SIG-M5 (cell line): ENCODE measurements at places on chromosomes 3 and 15.
A peak's percentile ranks its signal among the peaks of the same experiment; 100 is the strongest.

DNA sequence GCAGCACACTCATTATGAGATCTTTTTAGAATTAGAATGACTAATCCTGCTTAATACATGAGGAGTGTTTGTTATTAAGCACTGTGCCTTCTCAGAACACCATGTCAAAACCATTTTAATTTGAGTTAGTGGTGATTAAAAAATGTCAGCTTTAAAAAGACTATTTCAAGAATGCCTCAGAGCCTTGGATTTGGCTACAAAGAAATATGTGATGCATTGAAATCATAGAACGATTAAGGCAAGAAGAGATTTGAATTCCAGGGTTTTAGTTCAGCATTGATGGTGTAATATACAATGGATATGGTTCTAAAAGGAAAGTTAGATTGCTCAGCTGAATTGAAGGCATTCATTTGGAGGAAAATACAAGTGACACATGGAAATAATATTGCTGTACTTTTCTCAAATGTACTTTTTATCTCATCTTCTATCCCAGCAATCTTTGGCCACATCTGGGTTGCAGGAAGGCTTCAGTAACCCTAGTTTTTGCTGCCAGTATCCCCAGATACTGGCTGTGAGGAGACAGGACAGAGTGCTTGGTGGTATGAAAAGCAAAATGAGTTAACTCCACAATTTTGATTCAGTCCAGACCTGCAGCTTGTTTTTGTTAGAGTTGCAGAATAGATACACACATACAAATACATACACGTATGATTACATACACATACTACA is 303.8 kb downstream of the CLSTN2 start:
- no peak for DNase-seq

- no peak for DNase-seq
These were observed 937.2 kb downstream of the ZPLD1 start for GRCh38 chr3:103372031-103372430.

DNA sequence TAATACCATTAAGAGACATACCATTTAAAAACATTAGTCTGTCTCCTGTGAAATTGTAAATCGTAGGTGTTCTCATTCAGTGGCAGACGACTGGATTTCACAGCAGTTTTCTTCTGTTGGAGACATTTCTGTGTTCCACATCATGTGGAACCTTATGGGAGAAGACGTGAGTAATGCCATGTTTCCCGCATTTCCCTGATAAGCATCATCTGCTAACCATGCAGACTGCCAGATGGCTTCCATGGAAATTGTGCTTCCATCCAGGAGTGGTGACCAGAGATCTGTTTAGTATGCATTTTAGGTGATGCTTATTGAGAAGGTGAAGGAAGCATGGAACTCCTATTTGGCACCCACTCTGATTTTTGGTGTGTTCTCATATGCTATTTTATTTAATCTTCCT is 28.4 kb upstream of the ST3GAL6 start:
- DNase-seq, result no peak

GRCh38 chr3:142947352-142947751 is 16.1 kb downstream of the PAQR9 start:
- no peak for DNase-seq

GRCh38 chr3:53155760-53156159 is 5.2 kb upstream of the PRKCD start:
- DNase-seq, result no peak

DNA sequence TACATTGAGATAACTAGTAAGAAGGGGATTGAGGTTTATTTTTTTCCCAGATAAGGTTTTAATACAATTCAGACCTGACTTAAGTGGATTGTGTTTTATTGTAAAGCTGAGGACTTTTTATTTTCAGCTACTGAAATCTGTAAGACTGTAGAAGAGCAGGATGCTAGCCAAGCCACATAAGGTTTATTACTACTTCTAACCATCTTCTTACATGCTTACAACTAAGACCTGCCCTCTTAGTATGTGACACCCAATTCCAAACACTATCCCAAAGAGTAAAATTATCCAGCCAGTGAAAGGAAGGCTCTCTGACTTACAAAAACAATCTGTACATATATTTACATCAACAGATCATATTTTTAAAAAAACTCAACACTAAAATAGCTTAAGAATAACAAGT is 564.5 kb upstream of the NAALADL2 start:
- DNase-seq, result no peak

GRCh38 chr3:70308760-70309159 is 3.7 kb downstream of the MDFIC2 start:
- no peak for DNase-seq

DNA sequence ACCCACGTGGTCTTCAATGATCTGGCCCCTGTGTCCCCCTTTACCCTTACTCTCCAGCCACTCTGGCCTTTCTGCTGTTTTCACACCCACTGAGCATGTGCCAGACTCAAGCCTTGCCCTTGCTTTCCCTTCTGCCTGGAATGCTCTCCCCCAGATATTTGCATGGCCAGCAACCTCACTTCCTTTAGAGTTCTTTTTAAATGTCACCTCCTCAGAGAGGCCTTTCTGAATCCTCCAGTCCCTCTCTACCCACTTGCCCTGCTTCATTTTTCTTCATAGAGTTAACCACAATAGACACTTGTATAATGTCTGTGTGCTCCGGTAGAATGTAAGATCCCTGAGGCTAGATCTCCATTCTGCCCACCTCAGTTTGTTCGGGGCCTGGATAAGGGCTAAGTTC is 39.4 kb upstream of the TIPARP start:
- DNase-seq, result no peak

DNA sequence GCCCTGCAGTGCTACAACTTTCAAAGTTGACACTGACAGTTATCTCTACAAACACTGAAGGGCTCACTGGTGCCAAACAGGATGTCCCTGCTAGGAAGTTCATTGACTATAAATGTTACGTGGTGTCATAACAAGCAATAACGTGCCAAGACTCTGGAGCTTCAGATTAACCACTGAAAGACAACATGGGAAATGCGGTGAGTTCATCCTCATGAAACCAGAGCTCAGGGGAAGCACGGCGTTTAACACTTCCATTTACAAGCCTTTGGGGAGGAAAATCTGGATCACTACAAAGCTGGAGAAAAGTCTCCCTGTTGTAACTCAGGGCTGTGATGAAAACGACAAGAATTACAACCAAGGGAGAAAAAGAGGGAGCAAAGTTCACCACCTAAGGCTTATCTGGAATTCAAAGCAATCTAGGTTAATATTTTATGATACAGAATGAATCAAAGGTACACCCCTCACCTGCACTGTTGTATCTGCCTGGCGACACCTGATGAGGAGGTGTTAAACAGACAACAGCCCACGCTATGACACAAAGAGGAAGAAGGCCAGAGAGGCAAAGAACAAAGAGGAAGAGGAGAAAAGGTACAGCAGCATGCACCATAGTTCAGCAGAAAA is 27.0 kb downstream of the SHQ1 start:
- no peak for DNase-seq

DNA sequence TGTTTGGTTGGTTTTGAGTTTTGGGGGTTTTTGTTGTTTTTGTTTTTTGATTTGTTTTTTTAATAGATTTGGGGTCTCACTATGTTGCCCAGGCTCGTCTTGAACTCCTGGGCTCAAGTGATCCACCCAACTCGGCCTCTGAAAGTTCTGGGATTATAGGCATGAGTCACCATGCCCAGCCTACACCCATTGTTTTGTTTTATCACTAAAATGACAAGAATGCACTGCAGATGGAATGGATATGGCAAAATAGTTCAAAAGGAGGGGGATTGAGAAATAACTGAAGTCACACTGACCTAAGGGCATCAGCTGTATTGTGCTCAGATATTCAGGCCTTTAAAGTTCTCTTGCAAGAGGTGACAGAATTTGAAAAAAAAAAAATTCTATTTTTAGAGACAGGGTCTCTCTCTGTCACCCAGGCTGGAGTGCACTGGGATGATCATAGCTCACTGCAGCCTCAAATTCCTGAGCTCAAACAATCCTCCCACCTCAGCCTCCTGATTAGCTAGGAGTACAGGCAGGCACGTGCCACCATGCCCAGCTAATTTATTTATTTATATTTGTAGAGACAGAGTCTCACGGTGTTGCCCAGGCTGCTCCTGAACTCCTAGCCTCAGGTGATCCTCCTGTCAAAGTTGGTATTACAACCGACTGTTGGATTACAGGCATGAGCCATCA is 4.4 kb upstream of the RASA2 start:
- DNase-seq, result peak; percentile 12

- no peak for DNase-seq
These were observed 43.5 kb upstream of the ETV5 start for GRCh38 chr3:186152361-186152798.

- no peak for DNase-seq
These were observed 20.7 kb downstream of the TIMP4 start for GRCh38 chr3:12138044-12138443.

GRCh38 chr15:67063689-67064606 is 1.5 kb upstream of the SMAD3 start:
- DNase-seq, result peak; percentile 26

- DNase-seq, result no peak
These were observed 875 bp upstream of the NT5DC2 start for GRCh38 chr3:52534281-52535183.

DNA sequence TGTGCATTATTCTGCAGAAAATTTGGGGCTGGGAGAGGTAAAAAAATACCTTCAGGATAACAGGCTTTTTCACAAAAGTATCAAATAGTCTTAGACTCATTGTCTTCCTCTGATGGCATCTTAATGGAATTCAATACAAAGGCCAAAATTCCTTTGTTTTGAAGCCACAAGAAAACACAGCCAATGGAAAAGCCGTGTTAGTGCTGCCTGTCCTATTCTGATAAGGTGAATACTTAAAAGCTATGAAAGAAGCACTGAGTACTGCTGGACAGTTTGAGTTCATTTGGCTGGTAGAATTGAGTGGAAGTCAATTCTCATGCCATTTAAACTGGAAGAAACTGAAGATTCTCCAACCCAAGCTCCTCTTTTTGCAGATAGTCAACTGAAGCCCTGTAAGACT is 395.3 kb upstream of the TPRG1 start:
- DNase-seq, result no peak

DNA sequence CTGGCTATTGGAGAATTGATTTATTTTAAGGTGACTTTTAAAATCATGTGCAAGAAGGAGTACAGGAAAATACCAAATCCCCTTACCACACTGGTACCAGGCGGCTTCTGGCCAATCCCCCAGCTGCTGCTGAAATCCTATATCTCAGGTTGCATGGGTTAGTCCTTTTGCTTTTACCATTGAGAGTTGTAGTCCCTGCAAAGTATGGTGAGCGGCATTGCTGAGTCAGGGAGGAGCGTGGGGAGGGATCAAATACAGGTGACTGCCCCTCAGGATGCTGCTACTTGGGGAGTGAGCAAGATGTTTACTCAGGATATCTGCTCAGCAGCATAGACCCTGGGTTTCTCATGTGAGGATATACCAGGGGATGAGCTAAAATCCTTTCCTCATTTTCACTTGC is 131.9 kb upstream of the STAC start:
- no peak for DNase-seq

DNA sequence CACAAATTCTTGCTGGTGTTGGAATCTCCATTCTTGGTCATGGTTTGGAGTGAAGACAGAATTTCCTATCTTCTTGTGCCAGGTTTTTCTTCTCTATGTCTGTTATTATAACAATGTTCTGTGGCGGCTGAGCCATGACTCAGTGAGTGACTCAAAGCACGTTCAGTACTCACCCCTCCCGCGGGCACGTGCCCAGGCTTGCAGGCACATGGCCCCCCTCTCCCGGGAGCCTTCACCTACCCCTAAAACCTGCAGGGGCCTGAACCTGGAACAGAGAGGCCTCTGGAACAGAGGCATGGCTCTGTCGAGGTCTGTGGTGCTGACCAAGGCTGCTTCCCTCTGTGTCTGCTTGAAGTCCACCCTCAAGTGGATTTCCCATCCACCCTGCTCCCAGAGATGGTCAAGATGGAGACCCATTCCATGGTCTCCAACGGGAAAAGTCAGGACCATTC is 27.6 kb downstream of the PLXNB1 start:
- no peak for DNase-seq

DNA sequence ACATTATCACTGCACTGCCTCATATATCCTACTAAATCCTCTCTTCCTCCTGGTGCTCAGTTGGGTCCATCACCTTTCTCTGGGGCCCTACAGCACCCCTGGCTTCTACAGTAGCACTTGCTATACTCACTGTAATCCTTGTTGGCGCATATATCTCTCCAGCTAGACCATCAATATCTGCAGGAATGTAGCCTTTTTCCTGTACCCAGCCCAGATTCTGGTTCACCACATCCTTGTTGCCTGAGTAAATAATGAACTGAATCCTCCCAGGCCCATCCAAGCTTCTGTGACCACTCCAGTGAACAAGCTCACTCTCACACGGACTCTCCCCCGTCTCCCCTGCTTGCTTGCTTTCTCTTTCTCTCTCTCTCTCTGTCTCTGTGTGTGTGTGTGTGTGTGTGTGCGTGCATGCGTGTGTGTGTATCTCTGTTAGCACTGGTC is 62.5 kb upstream of the LIPC start:
- no peak for DNase-seq

DNA sequence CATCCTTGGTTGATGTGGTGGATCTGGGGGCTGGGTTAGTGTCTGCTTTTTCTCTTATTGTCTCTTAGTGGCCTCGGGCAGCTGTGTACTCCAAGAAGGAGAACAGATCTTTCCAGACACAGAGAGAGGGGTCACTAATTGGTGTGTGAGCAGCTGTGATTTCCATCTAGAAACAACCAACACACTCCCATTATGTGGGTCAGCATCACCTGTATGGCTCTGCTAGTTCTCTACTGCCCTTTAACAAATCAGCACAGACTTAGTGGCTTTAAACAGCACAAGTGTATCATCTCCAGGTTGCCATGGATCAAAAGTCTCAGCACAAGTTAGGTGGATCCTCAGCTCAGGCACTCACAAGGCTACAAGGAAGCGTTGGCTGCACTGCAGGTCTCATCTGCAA is 156.8 kb downstream of the LRTM1 start:
- no peak for DNase-seq

DNA sequence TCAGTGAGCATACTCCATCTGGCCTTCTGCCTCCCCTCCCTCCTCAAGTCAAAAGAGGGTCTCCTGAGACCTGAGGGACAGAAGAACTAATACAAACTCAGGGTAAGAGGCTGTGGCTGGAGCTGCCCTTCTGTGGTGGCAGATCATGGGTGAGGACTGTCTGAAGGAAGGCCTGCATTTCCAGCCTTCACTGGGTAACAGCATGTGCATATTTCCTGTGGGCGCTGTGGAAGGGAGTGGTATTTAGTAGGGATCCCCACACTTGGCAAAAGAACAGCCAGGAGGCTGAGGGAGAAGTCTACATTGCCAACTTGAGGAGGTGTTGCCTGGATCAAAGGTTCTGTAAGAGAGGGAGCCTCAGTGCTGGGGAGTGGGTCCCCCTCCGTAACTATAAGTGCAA is 10.1 kb upstream of the ESYT3 start:
- DNase-seq, result no peak

GRCh38 chr3:5426094-5426883 is 238.8 kb downstream of the EDEM1 start:
- DNase-seq, result no peak

DNA sequence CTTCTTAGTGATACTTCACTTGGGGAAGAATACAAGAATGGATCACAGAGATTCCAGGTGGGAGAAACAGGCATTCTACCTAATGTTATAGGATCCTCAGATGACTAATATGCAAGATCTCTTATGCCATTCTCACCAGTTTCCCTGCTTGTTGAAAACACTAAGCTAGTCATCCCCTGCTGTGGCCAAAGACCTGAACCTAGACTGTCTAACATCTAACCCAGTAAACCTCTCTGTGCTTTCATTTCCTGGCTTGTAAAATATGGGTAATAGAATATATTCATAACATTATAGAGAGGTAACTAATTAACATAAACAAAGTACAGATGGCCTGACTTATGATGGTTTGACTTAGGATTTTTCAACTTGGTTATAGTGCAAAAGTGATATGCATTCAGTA is 776.3 kb downstream of the TUSC7 start:
- no peak for DNase-seq
